ENCODE measurements at places on chromosomes 7 and 10.

- H3K27me3 ChIP-seq: peaks cover 21% of the 10 kb centered on the region
- H3K4me1 ChIP-seq: peaks cover 6% of the 10 kb centered on the region
- H3K4me3 ChIP-seq: no peak overlapping the region
- no peak for DNase-seq
- no peak overlapping the region for H3K27ac ChIP-seq
- no peaks in the 10 kb centered on the region for H3K36me3 ChIP-seq
Measured at GRCh38 chr10:58330431-58330830, 4.4 kb upstream of the UBE2D1 start.

DNA sequence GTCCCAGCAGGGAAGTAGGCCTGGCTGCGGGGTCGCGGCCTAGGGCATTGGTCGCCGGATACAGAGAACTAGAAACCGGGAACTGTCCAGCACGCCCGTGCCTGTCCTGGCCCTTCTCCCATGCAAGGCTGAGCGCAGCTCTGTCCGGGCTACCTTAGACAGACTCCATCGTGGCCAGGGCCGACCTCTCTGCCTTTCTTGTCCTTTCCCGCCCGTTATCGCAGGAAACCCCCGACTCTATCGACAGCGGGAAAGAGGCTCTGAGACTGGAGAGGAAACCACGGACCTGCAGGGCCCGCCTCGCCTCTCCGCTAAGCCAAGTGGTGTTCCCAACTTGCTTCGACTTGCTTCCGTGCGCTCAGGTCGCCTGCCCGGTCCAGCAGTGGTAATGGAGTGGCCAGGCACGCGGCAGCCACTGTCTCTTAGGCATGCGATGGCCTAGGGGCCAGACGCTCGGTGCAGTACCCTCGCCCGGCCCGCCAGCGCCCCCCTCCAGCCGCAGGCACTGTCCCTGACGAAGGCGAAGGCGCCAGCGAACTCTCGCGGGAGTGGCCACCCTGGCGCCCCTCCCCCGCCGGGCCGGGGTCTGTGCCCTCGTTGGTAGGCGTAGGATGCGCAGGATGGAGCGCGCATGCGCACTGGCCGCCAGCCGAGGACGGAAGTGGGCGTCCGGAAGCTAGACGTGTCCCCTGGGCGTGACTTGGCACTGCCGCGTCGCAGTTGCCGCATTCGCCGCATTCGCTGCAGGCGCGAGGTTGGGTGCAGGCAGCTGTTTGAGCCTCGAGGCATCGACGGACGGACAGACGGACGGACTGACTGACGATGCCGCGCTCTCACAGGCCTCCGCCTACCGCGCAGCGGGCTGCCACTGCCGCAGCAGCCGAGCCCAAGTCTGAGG lies 54.4 kb downstream of the MCMBP start:
- peaks cover 13% of the 10 kb centered on the region for H3K4me1 ChIP-seq
- H3K36me3 ChIP-seq: peaks cover 3% of the 10 kb centered on the region
- DNase-seq: no peak
- no peaks in the 10 kb centered on the region for H3K27me3 ChIP-seq
- H3K4me3 ChIP-seq: no peak overlapping the region

DNA sequence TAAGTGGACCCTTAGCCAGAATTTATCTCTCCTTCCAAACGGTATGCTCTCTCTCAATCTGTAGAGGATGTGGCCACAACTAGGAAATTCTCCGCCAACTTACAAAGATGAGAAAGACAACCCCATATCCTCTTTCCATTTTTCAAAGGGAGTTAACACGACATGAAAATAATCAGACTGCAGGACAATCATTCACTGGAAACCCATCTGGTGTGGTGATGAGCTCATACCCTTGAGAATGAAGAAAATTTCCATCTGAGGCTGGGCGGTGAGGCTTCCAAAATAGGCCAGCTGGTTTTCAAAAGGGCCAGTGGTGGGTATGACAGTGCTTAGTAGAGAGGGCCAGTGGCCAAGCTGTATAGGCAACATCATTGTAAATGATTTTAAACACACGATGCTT lies 369.6 kb downstream of the FRMD4A start:
- H3K27ac ChIP-seq: no peak overlapping the region
- no peak overlapping the region for H3K4me3 ChIP-seq
- no peak for DNase-seq

DNA sequence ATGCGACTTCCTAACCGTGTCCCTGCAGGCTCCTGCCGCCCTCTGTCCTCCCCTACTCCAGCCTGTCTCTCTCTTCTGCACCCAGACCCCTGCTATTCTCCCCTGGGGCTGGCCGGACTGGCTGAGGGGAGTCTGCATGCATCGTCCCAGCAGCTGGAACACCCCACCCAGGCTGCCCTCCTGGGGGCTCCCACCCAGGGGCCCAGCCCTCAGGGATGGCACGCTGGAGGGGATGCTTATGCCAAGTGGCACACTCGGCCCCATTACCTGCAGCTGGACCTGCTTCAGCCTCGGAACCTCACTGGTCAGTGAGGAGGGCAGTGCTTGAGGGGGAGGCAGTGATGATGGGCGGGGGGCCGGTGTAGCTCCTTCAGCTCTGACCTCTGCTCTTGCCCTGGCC lies 21.7 kb upstream of the ZNF467 start:
- H3K4me3 ChIP-seq: no peak overlapping the region
- no peaks in the 10 kb centered on the region for H3K36me3 ChIP-seq
- no peaks in the 10 kb centered on the region for H3K4me1 ChIP-seq
- H3K27ac ChIP-seq: no peak overlapping the region
- DNase-seq: no peak
- H3K27me3 ChIP-seq: peaks cover 1% of the 10 kb centered on the region

- no peaks in the 10 kb centered on the region for H3K36me3 ChIP-seq
- no peak overlapping the region for H3K4me3 ChIP-seq
- H3K27ac ChIP-seq: no peak overlapping the region
Measured at GRCh38 chr7:90720984-90721760, 125.1 kb downstream of the CDK14 start.
